Inflammatory macrophage treated with lipopolysaccharide for 1 hour (primary cell): ENCODE measurements at places on chromosomes 2 and 18.

DNA sequence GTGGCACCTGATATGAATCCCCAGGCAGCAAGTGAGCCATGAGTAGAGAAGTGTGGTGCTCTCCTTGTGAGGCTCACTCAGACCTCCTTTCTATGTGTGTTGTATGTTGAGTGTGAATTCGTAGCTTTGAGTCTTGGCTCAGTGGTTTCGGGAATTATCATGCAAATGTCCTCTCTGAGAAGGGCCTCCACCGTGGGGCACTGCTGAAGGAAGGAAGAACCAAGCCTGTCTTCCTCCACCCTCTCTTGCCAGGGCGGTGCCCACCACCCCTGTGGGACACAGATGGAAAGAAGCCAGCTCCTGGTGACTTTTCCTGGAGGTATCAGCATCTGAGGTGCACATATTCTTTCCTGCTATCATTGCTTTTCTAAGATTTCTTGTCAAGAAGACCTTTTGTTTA is 156.1 kb downstream of the MYT1L start:
- DNase-seq, result no peak

GRCh38 chr18:31229829-31230228 is 67.2 kb upstream of the DSC1 start:
- DNase-seq, result no peak

DNA sequence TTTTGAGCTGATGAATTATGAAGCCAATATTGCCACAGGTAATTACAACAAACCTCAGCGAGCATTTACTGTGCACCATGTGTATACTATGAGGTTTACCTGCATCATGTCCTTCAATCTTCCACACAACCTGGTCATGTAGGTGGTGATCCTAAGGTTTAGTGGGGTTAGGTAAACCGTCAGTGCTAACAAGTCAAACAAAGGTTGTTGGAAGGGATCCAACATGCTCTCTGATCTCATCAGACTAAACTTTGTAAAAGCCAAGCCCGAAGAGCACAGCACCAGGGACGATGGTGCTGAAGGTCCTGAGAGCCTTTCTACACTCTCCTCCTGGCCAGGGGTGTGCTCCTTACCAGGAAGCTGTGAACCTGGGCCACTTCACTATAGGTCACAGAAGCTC is 29.4 kb downstream of the SH3YL1 start:
- DNase-seq, result no peak

DNA sequence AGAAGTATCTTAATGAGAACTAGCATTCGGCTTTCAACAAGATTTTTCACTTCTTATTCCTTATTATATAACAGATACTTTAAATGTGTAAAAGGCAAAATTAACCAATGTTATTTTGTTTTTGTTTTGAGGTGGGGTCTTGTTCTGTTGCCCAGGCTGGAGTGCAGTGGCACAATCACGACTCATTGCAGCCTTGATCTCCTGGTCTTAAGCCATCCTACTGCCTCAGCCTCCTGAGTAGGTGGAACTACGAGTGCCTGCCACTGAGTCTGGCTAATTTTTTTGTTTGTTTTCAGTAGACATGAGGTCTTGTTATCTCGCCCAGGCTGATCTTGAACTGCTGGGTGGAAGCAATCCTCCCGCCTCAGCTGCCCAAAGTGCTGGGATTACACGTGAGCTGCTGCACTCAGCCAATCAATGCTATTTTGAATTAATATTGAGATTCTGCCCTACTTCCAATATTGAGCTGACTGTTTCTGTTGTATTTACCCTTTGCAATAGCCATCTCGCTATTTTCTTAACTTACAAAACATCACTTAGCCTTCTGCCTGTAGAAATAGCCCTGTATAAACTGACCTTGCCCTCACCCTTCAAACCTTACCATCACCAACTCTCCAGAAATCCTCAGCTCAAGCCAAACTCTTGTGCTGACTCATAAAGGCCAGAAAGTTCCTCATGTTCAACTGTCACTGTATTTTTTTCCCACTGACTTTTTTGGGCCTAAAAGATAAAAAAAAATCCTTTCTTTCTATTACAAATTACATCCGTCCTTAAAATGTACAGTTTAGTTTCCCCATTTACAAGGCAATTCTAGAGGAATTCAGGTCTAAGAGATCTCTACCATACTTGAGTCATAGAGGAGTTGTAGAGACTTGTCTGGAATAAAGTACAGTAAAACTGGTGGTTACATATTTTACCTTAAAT is 94.3 kb downstream of the OLA1 start:
- peak; percentile 9 for DNase-seq

DNA sequence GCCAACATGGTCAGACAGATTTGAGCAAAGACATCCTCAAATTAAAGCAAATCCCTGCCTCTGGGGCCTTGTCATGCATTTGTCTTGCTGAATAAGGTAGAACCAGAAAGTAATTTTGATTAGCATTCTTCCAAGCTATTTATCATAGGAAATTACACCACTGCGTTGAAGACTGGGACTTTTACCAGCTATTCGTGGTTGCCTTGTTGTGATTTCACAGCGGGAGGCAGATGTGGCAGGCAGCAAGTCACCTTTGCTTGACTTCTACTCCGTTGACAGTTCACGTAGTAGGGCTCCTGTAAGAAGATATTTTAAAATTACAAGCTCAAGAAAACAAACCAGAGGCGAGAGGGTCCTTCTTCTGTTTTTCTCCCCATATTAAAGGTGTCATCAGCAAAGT is 80.6 kb downstream of the EN1 start:
- no peak for DNase-seq

DNA sequence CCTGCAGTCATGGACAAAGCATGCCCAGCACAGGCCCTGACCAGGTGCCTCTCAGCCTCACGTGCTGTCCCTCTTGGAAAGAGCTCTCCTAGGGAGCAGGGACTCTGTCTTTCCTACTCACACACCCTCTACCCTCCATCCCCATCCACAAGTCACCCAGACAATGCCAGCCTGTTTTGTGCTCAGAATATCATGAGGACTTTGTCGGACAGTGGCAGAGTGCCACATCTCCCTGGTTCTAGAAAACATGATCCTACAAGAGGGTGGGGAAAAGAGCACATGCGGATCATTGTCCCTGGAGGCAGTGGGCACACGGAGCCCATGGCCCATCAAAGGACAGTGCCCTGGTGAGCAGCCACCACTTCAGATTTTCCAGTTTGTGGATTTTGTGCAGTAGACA is 3.7 kb upstream of the MAL start:
- no peak for DNase-seq
